HEK293T (cell line): ENCODE measurements at places on chromosomes 13 and 19.
A peak's percentile ranks its signal among the peaks of the same experiment; 100 is the strongest.

- no peak for DNase-seq
These were observed 213.1 kb downstream of the OXGR1 start for GRCh38 chr13:96781141-96781540.

DNA sequence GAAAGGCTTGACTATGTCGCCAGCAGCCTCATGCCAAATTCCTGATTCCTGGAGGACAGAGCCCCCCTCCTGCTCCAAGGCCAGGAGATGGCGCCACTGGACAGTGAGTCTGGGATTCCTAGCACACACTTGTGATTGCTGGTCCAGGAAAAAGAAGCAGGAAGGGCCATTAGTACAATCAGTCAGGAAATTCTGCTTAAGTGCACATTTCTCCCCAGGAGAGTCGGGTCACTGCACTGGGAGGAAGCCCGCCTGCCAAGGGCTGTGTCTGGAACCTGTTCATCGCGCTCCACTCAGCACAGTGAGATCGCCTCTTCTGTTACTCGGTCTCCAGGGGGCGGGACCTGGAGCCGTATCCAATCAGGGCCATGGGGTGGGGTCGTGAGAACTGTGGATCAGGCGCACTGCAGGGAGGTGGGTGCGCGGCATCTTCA is 65.1 kb downstream of the ZNF823 start:
- DNase-seq: peak; percentile 23

- DNase-seq: no peak
These were observed 8.8 kb upstream of the LRRC63 start for GRCh38 chr13:46202966-46203365.

DNA sequence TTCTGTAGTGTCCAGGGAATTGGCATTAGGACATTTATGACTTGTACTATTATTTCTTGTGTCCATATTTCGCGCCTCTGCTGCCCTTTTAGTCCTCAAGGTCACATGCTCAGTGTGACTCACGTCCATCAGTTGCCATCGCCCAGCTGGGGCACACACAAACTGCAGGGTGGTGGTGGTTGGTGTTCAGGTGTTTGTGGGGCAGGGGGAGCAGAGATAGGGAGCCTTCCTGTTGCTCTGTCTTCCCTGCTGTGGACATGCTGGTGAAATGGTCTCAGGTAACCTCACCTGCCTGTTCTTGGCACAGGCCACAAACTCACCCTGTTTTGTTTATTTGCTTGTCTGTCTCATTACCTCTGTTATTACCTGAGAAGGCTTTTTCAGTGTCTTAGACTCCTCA is 22.4 kb downstream of the PRR12 start:
- DNase-seq: no peak

DNA sequence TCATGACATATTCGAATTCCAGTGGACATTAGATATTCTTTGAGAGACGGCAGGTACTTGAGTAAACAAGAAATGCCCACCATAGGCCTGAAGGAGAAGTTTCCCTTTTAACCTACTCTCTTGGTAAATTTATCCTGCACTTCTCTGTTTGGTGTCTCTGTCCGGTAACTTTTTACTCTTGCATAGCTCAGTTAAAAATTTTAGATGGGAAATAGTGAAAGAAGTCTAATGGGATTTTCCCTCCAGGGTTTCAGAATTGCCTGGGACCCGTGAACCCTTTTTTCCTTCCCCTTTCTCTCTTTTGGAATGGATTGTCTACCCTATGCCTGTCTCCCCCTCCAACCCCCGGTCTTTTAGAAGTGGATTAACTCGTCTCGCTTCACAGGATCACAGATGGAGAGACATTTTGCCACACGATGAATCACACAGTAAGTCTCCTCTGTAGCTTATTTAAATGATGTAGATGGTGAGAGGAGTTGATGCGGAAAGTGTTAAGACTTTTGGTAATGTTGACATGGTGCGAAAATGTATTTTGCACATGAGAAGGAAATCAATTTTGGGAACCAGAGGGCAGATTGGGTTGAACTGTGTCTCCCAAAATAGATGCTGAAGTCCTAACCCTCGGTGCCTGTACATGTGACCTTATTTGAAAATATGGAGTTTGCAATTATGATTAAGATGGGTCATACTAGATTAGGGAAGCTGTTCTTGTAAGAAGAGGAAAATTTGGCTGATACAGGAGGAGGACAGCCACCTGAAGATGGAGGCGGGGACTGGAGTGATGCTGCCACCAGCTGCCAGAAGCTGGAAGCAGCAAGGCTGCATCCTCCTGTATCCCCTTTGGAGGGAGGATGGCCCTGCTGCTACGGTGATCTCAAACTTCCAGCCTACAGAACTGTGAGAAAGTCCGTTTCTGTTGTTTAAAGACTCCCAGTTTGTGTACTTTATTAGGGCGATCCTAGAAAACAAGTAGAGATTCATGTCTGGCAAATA is 711 bp upstream of the MIPEP start:
- DNase-seq: no peak

DNA sequence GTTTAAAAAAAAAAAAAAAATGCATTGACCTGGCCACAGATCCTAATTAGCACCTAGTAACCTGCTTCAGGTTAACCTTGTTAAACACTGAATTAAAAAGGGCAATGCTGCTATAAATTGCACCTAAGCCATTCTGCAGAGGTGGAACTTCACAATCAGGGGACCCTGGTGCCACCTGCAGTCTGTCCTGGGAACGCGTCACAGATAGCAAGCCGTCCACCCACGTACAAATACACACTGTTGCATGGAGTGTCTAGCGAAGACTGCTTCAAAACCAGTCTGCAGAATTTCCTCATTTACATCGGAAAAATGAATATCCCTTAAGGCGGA is 169.3 kb downstream of the COL4A1 start:
- peak; percentile 8 for DNase-seq

DNA sequence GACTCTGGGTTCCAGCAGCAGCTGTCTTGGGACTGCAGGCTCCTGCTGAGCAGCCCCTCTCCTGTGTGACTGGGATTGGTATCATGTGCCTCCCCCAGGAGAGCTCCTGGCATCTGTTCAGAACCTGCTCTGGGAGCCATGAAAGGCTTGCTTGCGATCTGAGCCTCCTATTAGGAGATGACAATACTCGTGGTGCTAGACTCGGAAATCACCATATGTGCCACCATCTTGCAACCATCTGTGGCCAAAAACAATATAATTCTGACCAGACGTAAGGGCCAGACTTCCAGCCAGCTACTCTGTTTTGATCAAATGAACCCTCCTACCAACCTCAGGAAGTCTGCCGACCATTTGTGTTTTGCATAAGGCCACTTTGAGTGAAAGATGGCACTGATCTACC is 484.7 kb downstream of the IRS2 start:
- DNase-seq: no peak

GRCh38 chr19:54454781-54455675 is 6.0 kb downstream of the LENG8 start:
- no peak for DNase-seq

DNA sequence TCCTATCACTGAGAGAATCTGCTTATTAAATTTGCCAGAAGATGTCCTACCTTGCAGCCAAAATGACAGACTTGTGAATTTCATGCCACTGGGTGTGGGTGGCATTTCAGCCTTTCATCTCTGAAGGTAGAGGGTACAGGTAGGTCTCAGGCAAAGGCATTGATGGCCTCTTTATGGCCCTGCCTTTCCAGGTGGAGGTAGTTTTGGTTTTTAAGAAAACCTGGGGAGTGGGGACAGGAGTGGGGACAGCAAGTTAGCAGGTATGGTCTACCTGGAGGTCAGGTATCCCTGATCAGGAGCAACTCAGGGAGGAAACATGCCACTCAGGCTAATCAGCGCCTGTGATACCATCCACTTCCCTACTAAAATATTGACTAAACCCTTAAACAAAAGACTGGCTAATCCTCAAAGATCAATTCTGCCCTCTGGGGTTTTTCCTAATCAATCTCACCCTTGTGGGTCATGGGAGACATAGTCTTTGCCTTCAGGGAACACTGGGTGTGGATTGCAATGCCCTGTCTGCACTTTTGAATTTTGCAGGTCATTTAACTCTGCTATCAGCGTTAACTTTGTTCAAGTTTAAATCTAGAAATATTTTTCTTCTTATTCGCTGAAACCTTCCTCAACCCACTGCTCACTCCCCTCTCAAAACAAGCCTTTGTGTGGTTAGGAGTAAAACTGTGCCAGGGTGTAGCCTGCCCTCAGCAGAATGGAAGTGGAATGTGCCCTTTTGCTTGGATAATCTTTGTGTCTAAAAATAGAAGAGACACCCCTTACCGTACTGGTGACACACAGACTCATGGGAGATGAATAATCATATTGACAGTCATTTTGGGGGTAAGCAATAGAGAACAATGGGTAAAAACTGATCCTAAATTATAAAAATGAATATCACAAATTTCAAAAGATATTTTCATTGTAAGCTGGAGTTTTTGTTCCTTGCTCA is 233.7 kb downstream of the COG6 start:
- DNase-seq: no peak

DNA sequence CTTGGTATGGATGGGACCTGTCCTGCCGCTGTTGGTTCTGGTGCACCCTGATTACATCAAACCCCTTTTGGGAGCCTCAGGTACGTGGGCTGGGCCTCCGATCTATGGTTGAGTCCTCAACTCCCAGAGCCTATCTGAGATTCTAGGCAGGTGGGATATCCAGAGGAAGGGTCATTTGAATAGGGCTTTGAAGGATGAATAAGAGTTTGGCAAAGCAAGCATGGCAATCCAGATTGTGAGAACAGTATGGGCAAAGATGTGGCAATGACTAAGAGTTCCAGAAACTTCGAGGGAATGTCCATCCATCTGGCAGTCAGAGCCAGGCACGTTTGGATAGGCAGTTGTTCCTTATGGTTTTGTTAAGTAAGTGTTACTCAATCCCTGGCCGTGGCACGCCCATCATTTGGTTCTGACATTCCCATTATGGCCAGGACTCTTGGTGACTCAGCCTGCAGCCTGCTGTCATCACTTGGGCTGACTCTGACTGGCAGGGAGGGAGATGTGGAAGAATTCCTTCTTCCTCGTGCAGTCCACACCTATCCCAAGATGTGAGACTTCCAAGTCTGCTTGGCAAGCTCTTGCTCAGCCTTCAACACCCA is 21.5 kb downstream of the CYP4F22 start:
- DNase-seq: no peak

GRCh38 chr13:45623516-45624090 is 8.1 kb upstream of the ERICH6B start:
- peak; percentile 53 for DNase-seq

DNA sequence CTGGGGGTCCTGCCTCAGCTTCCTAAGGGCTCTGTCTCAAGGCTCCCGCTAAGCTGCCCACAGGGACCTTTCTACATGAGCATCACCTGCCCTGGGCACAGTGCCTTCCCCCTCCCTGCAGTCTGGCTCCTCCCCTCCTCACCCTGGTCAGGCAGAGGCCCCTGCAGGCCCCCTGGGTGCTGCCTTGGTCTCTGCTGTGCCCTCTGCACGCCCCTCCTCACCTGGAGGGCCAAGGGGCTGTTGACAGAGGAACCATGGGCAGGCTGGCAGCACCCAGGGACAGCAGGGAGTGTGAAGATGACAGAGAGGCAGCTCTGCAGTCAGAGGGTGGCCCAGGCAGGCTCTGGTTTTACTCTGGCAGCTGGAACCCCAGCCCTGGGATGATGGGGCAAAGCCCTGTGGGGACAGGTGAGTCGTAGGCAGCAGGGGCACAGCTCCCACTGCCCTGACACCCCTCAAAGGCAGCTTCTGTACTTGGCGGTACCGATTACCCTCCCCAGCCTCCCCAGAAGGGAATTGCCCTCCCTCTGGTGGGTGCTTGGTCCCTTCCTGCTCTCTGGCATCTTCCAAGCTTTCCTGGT is 43.1 kb downstream of the SUGP2 start:
- no peak for DNase-seq

DNA sequence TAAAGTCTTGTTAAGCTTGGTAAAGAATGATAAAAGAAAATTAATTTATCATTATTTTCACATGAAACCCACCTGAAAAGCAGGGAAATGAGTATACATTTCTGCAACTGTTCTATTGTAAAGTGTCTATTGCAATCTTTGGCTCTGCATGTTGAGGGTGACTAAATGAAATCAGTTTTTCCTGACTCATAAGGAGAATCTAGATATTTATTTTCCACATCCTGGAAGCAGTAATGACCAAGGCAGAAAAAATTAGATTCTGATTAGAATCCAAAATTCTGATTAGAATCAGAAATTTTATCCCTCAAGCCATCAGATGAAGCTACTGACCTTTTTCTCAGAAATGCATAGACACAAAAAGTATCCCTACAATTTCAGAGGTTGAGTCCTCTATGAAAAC is 178.4 kb downstream of the MYO16 start:
- DNase-seq: no peak

DNA sequence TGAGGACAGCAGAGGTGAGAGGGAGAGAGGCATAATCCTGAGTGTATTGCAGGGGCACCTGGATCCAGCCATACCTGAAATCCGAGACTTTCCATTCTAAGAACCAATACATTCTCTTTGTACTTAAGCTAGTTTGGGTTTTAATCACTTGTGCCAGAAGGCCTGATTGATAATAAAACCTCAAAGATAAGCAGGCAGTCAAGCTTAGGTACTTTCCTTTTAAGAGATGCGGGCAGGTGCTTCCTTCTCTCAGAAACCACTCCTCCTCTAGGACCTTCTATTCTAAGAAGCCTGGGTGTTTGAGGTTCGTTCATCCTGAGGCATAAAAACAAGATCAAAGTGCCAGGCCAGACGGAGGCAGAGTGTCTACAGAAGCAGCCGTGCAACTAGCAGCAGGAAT is 22.2 kb downstream of the FAM187B start:
- no peak for DNase-seq

DNA sequence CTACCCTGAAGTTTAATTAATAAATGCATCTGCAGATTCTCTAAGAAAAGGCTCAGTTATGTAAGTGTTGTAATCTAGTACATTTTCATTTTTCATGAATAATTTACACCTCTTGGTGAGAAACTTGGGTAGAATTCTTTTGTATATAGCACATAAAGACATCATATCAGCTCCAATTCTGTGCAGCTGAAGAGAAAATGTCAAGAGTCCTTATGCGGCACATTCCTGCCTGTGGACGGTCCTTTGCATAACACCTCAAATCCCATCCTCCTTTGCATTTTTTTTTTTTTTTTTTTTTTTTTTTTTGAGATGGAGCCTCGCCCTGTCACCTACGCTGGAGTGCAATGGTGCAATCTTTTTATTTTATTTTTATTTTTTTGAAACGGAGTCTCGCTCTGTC is 60.2 kb upstream of the RAP2A start:
- DNase-seq: no peak

GRCh38 chr13:60163478-60164233 is at the start of gene DIAPH3:
Gene DIAPH3, minus strand, starts transcription at chr13:60163928. Its CDS starts 162 bp downstream, at chr13:60163766.
- DNase-seq: peak; percentile 93

DNA sequence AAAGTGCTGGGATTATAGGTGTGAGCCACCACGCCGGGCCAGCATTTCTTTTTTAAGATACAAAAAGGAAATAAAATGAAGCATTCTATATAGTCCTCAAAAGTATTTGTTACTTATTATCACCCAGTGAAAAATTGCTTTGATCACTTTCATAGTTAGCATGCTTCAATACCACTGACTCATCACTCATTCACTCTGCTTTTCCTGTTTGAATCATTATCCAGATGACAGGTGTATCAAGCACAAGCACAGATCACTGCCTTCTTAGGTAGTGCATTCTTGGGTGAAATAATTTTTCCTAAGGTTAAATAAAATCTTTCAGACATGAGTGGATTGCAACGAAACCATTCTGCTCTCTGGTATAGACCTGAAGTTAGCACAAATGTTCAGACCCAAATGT is 35.8 kb upstream of the SPART start:
- no peak for DNase-seq
